Cortex of kidney (tissue), 1 donor: ENCODE measurements at places on chromosomes 5 and 9.

DNA sequence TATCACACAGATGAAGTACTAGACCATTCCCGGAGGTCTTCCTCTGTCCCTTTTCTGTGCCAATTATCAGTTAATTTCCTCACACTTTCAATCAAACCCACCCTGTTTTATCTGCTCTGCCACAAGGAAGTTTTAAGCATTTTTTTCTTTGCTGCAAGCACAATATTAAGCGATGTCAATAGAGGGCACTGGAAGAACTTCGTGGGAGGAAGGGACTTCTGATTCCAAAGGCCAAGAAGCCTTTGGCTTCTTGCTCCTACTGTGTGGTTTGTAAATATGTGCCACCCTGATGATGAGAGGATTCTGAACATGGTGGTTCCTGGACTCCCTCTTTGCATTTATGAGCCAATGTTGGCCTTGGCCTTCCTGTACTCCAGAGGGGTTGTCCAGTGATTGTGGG, 1712.5 kb upstream of the C9orf72 start:
- DNase-seq: no peak

GRCh38 chr9:128722380-128723351, 1.3 kb downstream of the ZDHHC12 start:
- DNase-seq: no peak

- no peak for DNase-seq
Observed at GRCh38 chr9:108416324-108416723, 439.5 kb downstream of the ACTL7B start.

DNA sequence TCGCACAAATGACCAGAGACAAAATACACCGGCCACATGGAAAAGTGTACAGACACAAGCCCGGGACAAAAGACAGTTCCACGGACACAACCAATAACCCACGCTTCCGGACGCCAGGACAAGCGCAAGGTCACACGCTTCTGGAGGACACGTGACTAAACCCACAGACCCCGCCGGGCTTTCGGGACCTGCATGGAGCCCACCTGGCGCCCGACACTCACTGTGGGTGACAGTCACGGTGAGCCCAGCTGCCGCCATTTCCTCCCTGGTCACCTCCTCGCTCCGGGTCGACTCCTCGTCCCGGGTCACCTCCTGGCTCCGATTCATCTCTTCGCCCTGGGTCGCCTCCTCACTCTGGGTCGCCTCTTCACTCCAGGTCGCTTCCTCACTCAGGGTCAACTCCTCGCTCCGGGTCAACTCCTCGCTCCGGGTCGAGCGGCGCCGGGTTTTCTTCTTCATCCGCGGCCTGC, 470 bp downstream of the BAG1 start:
- no peak for DNase-seq

GRCh38 chr5:147930769-147931168, 24.4 kb upstream of the C5orf46 start:
- no peak for DNase-seq

DNA sequence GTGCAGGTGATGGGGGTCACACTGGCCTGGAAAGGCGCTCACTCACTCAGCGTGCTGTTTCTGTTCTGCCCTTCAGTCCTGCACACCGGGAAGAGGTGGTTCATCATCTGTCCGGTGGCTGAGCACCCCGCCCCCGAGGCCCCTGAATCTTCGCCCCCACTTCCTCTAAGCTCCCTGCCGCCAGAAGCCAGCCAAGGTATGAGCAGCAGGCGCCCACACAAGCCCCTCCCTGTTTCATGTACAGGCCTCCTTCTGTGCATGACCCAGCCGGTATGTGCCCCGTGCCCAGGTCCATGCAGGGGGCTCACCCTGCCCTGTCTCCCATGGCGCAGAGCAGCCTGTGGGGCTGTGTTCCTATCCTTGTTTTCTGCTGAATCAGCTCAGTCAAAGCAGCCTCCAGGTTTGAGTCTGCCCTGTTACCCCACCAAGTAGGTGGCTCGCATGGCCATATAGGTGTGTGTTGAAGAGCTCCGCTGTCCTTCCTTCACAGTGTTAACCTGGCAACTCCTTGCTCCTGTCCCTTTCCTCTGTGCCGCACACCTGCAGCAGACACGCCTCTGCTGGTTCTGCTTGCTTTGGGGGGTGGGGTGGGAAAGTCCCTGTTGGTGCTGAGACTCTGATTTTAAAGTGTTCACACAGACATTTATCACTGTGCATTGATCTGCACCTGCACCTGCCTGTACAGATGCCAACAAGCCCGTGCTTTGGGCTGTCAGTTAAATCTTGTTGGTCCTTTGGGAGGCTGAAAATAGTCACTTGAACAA, 84.8 kb downstream of the WNK2 start:
- DNase-seq: no peak

- no peak for DNase-seq
Observed at GRCh38 chr5:6216471-6217075, 161.8 kb downstream of the MED10 start.

DNA sequence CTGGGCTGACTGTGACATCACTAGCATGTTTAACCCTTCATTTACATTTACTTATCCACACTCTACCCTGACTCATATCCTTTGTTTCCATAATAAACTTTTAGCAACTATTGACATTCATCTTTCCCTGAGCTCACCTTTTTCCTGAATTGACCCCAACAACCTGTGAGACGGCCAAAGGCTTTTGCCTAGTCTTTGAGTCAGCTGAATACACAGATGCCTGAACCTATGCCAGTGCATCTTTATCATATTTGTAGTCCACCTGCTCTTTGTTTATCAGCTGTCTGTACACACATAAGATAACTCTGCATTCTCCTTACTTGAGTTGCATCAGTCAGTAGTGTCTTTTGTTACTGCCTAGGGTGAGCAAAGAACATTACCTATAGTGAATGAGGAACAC, 128.5 kb upstream of the HMHB1 start:
- DNase-seq: no peak

DNA sequence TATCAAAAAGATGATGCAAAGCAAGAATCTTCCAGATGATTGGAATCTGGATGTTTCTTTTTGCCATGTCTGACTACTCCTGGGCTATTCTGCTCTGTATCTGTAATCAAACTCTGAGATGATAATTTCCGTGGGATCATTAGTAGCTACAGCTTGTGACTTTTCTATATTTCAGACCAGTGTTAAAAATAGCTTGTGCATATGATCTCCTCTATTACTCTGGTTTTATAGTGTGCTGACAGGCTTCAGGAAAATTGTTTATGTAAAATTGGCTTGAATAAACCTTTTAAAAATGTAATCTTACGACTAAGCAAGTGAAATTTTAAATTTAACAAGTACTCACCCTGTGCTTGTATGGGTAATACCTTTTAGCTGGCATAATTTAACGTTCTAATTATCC, 40.4 kb downstream of the NAA35 start:
- no peak for DNase-seq

- DNase-seq: no peak
Observed at GRCh38 chr5:179607160-179607931, 16.1 kb downstream of the HNRNPH1 start.

- no peak for DNase-seq
Observed at GRCh38 chr9:104914466-104914865, 13.5 kb downstream of the ABCA1 start.

DNA sequence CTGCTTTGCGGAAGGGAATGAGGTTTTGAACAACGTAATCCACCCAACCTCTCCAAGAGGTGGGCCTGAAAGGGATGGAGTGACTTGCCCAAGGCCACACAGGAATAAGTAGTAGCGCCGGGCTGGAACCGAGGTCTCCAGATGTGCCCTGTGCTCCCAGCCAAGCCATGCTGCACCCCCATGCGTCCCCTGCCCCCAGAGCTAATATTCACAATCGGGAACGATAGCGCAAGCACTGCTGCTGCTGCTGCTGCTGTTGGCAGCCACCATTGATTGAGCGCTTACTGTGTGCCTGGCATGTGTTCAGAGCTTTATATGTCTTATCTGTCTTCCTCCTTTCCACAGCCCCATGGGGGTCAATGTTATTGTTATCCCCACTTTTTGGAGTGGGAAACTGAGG, 43.9 kb downstream of the AMBP start:
- no peak for DNase-seq

GRCh38 chr9:96612105-96612965, 7.3 kb downstream of the CDC14B start:
- DNase-seq: no peak

DNA sequence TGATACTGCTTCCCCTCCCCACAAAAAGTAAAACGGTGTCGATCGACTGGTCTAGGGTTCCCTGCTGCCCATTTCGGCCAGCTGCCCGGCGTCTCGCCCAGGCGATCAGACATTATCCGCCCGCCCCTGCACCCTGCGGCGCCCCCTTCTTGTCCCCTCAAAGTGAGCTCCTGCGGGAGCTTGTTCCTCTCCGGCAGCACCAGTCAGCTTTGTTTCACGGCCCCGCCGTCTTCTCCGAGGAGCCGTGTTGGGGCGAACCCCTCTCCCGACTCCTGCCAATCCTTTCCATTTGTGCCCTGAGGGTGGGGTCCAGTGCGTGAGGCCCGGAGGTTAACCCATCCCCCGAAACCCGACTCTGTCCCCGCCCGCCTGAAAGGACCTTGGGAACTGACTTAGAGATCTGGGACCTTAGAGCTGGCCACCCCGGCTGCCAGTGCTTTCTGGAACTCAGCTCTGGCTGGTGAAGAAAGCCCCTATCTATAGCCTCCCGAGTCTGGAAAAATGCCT, 518 bp downstream of the UBE2B start:
- no peak for DNase-seq

GRCh38 chr9:128625391-128626146, 31.1 kb downstream of the DYNC2I2 start:
- no peak for DNase-seq

- no peak for DNase-seq
Observed at GRCh38 chr9:129995409-129996160, 47.4 kb downstream of the FNBP1 start.

DNA sequence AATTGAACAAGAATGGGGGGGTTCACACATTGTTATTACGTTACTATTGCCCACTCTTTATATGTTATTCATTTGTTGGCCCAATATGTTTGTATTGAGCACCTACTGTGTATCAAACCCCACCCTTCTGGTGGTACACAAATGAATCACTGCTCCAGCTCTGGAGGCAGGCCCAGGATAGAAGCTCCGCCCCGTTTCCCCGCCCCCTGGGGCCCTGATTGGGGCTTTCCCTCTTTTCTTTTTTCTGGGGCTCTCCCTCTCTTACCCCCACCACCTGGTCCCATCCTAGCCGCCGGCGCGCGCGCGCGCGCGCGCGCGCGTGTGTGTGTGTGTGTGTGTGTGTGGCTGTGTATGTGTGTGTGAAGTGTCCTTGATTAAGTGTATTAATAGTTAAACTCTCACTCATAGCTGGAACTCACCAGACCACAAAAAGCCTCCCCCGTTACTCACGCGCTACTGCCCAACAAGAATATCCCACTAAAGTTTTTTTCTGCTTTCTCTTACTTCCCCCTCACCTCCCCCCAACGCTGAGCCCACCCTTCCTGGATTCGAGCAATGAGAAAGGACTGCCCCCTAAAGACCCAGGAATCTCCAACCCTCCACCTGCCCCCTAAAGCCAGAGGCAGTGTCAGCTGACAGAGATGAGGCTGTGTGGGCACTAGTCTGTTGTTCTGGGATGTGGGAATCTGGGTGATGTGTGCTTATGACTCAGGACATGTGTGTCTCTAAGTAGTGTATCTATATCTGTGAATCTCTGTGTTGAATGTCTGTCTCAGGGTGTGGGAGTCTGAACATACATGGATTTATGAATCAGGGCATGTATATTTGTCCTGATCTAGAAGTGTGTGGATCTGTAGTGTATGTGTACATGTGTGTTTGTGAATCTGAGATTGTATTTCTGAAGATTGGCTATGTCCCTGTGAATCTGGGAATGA, 4.0 kb downstream of the CXXC5 start:
- no peak for DNase-seq

GRCh38 chr9:120289098-120289497, 290.9 kb downstream of the CDK5RAP2 start:
- DNase-seq: no peak

DNA sequence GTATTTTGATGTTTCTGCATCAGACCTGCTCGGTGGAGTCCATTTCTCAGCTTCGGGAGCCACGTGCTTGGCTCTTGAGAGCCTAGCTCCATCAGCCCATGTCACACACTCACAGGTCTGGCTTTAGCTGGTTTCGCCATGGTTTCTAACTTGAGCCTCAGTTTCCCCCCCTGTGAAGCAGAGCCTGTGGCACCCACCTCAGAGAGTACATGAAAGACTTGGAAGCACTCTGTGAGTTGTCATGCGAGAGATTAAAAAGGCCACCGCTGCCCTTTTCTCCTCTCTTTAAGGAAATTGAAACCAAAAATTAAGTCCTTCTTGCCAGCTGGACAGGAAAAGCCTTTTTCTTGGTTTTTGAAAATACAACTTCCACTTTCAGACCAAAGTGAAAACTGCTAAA, 8.8 kb downstream of the TENT4A start:
- no peak for DNase-seq

DNA sequence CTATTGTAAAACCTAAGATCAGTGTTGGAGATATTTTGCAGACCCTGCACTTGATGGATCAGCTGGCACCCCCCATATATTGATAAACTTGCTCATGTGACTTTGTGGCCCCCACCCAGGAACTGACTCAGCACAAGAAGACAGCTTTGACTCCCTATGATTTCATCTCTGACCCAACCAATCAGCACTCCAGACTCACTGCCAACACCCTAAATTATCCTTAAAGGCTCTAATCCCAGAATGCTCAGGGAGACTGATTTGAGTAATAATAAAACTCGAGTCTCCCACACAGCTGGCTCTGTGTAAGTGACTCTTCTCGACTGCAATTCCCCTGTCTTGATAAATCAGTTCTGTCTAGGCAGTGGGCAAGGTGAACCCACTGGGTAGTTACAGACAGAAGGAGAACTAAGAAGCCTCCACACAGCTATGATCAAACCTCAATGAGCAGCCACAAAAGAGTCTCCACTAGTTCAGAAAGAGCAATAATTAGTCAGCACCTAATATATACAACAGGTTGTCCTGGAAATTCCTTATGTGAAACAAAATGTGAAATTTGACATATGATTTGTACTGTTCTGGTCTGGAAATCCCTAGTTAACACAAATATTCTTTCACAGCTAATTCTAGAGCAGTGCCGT, 52.2 kb downstream of the ACTL7B start:
- no peak for DNase-seq

GRCh38 chr5:32089146-32090000, 84.7 kb downstream of the GOLPH3 start:
- no peak for DNase-seq

DNA sequence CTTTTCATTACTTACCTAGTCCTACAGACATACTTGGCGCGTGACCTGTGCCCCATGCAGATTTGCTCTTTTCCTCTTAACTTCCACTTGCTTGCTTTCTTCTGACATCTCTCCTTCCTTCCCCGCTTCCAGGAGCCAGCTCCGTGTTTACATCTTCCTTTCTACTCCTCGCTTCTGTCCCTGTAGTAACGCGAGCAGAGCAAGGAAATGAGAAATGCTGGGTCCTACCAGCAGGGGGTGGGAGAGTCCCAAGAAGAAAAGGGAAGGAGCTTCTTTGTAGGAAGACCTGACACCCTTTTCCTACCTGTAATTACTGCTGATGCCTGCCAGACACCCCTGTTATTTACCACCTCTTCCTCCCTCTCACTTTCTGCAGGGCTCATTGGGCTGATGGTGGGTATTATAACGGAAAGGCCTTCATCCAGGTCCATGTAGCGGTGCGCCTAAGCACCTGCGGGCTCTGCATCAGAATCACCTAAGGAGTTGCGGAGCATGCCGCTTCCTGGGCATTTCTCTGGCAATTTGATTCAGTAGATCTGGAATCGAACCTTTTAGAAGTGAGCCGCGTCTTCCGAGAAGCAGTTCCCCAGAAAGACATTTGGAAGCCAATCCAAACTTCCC, 1260.8 kb upstream of the WWC1 start:
- no peak for DNase-seq
